Activated CD8-positive, alpha-beta memory T cell treated with anti-CD3 and anti-CD28 coated beads for 1 hour (primary cell): ENCODE measurements at places on chromosomes 6 and 20.

DNA sequence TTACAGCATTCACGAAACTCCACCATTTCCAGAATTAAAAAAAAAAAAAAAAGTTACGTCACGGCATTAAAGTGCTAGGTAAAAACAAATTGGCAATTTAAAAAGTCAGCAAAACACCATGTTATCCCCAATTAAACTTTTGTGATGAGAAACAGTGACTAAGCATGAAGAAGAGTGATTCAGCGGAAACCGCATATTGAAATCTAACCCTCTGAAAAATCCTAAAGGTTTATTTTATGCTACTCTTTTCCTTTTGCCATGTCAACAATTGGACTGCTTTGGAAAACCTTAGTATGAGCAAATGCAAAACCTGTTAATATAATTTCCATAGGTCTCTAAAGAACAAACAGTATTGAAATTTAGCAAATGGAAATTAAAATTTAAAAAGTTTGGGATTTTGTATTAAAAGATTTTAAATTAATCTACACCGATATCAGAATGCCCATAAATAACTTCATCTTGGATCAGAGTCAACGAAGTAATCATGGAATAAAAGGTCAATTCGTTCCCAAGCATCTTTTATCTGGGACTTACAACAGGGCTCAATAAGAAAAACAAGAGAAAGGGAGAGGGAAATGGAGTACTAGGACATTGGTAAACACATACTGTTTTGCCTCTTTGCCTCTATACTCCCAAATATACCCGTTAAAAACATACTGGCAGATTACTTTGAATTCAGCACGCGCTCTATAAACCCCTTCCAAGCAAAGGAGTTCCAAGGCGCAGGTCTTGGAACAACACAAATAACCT, 1.1 kb downstream of the FBXO30 start:
- DNase-seq, result no peak

- no peak for DNase-seq
Measured at GRCh38 chr6:108737594-108738546, 110.4 kb upstream of the ARMC2 start.

DNA sequence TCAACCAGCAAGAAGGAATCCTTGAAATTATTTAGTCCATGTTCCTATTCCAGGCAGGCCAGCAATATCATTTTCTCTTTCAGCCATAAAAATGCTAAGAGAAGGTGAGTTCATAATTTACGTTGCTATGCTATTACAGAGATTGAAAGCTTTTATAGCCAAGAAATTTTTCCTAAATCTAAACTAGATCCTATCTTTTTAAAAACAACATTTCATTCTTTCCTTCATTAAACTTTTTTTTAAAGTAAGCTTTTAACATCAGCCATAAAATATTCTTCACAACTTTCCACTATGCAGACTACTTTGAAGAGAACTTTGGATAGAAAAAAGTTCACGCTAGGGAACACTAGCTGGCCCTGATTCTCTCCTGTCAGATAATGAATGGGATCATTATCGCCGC, 159.8 kb downstream of the RPS12 start:
- no peak for DNase-seq

DNA sequence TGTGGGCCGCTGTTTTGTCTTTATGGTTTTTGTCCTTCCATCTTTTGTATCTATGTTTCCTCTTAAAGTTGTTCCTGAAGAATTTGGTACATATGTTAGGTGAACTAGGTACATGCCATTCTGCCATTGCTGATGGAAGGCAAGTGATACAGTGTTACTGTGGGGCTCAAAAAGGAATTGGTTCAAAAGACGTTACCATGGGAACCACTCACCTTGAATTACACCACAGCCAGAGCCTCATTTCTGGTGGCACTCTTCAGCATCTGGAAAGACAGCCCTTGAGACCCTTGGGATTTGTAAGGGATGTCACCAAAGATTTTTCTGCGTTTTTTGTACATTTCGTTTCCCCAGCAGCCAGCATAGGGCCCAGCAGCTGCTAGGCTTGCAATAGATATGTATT, 31.9 kb downstream of the TMEM181 start:
- no peak for DNase-seq

DNA sequence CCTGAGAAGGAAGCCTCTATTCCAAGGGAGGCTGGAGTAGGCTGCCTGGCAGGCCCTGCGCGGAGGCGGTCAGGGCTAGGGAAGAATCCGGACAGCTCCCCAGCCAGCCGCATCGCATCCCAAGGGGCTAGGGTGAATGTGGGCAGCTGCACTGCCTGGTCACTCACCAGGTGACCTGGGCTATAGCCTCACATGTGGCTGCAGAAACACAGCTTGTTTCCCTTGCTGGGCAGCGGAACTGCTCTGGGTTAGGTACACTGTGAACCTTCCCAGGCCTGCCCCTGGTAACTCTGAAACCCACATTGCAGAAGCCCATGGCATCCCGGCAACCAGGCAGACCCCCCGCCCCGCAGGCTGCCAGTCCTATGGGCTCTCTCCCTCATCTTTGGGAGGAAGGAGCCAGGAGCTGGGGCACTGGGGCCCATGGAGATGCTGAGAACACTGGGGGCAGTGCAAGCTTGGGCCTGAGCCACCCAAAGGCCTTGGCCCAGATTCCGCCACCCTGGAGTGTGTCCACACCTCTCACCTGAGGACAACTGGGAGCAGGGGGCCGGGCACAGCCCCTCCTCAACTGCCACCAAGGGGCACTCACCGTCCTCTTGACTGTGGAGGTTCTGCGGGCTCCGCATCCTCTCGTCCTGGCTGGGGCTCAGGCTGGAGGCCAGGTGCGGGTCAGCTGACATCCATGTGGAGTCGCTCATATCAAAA, 111.0 kb downstream of the NOL4L start:
- no peak for DNase-seq

GRCh38 chr20:39338469-39339376, 376.6 kb downstream of the DHX35 start:
- DNase-seq, result no peak

DNA sequence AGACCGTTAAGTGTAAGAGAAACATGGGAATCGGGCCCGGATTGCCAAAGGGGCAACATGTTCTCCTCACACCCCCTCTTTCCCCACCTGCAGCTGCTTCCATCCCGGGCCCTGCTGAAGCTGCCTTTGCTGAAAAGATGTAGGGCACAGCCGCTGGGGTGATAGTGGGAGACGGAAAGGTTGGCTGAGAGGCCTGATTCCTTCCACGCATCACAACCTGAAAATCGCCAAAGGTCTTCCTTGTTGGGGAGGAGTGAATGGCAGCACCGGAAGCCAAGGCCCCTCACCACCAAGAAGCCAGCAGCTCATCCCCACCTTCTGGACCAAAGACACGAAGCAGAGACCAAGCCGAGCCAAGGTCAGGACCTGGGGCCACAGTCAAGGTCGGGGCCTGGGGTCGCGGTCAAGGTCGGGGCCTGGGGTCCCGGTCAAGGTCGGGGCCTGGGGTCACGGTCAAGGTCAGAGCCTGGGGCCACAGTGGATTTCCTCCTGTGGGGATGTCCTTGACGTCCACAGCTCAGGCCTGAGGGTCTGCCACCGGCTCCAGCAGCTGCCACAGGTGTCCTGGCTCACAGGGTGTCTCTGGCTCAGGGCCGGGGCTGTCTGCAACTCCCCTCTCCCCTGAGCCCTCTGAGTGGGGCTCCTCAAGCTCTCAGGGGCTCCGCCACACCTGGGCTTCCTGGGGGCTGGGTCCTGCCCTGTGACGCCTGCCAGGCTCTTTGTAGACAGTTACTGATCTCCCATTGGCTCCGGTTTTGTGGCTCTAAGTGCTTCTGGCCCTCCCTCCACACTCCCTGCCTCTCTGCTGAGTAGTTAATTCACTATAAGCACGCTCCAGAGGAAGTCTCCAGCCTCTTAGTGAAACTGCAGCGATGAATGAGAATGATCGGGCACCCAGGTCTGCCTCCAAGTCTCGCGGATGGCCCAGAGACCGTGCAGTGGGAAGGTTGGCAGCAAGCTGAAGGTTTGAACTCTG, 5.5 kb upstream of the CHRNA4 start:
- DNase-seq, result no peak

DNA sequence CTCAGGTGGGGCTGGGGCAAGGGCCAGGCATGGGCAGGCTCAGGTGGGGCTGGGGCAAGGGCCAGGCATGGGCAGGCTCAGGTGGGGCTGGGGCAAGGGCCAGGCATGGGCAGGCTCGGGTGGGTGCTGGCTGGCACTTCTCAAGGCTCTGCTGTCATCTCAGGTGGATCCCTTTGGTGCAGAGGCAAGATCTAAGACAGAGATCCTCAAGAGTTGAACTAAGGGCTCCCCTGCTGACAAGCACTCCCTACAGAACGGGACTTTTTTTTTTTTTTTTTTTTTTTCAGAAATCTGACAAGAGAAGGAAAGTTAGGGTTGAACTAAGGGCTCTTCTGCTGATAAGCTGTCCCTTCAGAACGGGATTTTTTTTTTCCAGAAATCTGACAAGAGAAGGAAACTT, 24.9 kb downstream of the MMP24OS start:
- DNase-seq, result no peak

DNA sequence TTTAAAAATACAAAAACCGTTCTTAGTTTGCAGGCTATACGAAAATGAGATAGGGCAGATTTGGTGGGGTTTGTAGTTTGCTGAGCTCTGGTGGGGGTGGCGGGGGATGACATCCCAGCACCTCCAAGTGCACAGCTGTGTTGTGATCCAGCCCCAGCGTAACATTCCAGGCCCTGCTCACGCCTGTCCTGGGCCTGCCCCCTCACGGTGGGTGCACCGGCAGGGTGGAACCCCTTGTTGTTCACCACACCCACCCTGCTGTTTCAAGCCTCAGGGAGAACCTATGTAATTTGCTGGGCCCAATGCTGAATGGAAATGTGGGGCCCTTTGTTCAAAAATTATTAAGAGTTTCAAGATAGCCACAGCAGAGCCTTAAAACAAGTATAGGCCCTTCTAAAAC, 25.0 kb downstream of the ARMC2 start:
- DNase-seq, result no peak

GRCh38 chr20:17859616-17860232, 108.9 kb downstream of the SNX5 start:
- no peak for DNase-seq

- no peak for DNase-seq
Measured at GRCh38 chr6:109383438-109383940, 1.2 kb upstream of the CD164 start.

GRCh38 chr6:39114388-39114703, 640 bp downstream of the SAYSD1 start:
- DNase-seq, result no peak

GRCh38 chr6:111113336-111114086, 26.2 kb downstream of the SLC16A10 start:
- DNase-seq, result no peak

DNA sequence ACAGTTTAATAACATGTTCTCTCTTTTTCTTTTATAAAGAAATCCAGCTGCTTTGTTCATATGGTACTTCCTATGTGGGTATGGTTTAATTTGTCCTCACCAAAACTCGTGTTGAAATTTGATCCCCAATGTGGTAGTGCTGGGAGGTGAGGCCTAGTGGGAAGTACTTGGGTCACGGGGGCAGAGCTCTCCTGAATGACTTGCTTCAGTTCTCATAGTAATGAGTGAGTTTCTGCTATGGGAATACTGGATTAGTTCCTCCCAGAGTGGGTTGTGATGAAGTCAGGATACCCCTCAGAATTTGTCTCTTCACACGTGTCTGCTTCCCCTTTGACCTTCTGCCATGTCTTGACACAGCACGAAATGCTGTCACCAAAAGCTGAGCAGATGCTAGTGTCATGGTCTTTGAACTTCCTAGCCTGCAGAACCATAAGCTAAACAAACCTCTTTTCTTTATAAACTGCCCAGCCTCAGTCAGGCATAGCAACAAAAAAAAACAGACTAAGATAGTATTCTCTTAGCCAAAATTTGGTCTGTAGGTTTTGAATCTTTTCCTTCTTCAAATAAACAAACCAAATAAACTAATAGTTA, 87.8 kb upstream of the HS3ST5 start:
- no peak for DNase-seq

DNA sequence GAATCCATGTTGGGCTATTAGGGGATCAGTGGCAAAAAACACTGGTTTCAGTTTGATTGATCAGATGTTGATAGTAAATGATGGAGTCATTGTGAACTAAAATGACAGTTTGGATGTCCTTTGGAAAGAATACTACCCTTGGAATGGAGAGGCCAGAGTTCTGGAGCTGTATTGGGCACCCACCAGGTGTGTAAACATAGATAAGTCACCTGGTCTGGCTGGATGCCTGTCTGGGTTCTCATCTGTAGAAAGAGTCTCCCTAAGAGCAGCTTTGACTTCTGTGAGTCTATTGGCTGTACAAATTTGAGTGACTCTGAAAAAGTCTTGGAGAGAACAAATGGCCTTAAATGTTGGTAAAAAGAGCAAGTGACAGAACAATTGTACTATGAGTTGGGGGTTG, 115.0 kb downstream of the SCP2D1 start:
- no peak for DNase-seq

DNA sequence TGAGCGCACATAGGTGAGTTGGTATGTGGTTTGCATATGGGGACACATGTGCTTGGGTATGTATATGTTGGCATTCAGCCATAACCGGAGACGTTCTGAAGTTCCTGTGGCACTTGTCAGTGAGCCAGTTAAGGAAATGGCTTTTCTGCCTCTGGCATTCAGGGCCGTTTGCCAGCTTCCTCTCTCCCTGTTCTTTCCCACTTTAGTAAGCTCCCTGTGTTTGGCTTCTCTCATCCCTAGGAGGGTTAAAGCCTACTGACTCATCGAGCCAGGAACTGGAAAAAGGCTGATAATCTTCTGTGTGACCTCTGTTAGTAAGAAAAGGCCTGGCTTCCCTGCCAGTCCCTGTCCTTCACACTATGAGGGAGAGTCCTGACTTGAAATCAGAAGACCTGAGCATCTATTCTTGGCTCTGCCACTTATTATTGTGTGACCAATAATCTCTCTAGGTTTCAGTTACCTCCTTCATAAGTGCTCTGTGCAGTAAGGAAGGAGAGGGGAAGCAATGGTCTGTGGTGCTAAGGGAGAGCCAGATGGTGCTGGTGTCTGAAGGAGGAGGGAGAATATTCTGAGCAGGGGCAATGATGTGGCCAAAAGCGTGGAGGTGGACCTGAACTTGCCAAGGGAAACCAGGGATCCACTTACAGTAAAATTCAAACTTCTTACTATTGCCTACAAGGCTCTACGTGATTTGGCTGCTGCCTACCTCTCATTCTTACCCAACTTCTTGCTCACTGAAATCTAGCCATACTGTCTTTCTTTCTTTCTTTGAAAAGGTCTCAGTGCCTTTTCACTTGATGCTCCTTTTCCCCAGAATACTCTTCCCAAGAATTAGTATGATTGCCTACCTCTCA, 31.4 kb downstream of the ACSS2 start:
- DNase-seq, result no peak

GRCh38 chr20:48333707-48334106, 494.1 kb downstream of the PREX1 start:
- no peak for DNase-seq

- DNase-seq, result no peak
Measured at GRCh38 chr6:131283466-131284175, 148.4 kb downstream of the AKAP7 start.
